ENCODE measurements at places on chromosomes 7 and 10. TPM values are rescaled to one million over a fixed set of nuclear protein-coding genes. Genes with fewer than 3 reads are reported as not detected.

Gene SLC39A12
- not detected for total RNA-seq

Gene CTAGE6
- total RNA-seq, result 0.12 TPM

Gene CLDN3
- not detected for total RNA-seq

Gene ACSM6
- not detected for total RNA-seq

Gene CHAT
- total RNA-seq, result not detected

Gene KDM7A
- 12.7 TPM for total RNA-seq

- DNase-seq, result no peak
Measured at GRCh38 chr7:132817949-132818348, 241.7 kb upstream of the PLXNA4 start.

GRCh38 chr7:80334196-80334595 is 177.7 kb downstream of the GNAT3 start:
- no peak for DNase-seq

DNA sequence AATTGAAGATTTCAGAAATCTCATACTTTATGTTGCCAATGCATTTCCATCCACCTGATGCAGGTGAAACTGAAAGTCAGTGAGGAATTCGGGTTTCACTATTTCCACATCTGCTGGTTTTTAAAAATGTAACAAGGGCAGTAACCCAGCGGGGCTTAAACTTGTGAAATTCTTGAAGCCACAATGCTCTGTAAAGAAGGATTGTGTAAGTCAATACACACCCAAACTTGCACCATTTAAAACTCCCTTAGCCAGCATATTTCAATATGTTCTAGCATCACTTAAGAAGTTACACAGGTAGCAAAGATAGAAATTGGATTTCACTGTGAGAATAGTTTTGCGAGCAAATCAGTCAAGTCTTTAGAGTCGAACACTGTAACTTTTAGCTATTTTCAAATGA is 386.1 kb downstream of the PLXDC2 start:
- DNase-seq, result no peak

DNA sequence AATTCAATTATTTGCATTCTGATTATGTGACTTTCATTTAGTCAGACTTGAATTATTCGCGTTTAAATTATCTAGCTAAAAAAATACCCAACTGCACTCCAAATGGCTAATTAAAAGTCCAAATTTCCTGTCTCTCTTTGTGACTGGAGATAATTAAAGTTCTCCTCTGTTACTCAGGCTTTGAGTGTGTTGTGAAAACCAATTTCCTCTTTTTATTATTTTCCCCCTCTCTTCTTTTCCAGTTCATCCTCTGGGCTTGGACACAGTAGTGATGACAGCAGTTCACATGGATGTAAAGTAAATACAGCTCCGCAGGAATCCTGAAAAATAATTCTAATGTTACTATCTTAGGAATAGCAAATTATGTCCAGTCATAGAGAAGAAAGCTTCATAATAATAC is 80.6 kb downstream of the SNX10 start:
- DNase-seq, result no peak

- no peak for DNase-seq
Measured at GRCh38 chr10:120970595-120971529, 119.7 kb downstream of the WDR11 start.

DNA sequence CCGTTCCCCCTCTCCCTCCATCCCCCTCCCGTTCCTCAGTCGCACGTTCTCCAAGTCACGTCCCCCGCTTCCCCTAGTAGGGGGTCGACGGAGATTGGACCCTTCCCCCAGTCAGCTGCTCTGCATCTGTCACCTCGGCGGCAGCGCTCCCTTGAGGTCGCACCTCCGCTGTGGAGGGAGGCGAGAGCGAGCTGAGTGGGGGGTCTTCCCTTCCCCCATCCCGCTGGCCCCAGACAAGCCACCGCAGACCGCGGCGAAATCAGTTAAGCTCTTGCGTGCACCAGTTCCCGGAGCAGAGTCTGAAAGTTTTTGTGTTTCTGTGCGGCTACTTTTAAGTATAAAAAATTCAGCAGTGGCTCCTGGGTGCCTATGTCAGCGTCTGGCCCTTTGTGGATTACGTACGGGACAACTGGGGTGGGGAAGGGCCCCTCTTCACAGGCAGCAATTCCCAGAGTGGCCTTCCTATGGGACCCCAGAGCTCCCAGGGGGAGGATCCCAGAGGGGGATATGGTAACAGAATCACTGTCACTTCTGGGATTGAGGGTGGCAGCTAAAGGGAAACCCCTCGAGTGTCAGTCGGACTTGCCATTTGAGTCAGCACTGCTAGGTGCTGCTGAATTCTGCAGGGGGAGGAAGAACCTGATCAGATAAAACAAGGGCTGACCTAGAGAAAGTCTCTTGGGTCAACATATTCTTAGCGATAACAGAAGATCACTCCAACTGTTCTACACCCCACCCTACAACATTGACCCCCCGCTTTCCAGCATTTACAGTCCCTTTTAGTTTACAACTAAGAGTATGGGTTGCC is 12.5 kb upstream of the DDIT4 start:
- DNase-seq, result no peak

GRCh38 chr10:33244354-33244967 is 90.0 kb downstream of the NRP1 start:
- no peak for DNase-seq

DNA sequence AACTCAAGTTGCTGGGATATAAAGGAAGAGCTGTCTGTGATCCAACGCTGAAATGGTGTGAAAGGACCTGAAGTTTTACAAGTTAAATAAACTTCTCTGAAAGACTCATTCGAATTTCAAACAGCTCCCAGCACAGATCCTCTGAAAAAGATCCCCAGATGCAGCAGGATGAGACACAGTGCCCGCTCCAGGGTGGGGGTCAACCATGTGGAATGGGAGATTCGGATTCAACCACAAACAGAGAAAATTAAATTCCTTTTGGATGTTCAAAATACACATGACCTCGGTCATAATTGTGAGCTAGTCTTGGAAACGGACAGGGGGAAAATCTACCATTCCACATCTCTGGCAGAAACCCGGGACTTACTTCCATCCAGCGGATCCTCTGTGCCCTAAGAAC is 119.6 kb downstream of the PRKAG2 start:
- no peak for DNase-seq

DNA sequence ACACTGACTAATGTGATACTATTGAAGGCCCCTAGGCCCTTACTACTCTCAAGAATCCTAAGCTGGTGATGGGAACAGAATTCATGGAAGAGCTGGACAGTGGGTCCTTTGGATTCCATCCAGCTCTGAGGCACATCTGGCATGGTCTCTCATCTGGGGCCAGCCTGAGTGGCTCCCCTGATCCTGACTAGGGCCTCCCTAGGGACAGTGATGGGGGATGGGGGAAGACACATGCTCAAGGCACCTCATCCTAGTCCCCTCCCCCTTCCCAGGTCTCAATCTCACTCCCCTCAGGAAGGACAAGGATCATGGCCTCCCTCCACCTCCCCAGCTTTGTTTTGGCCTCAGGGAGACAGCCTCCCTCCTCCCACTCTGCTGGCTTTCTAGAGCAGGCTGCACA is 1.8 kb downstream of the KCNIP2 start:
- no peak for DNase-seq

DNA sequence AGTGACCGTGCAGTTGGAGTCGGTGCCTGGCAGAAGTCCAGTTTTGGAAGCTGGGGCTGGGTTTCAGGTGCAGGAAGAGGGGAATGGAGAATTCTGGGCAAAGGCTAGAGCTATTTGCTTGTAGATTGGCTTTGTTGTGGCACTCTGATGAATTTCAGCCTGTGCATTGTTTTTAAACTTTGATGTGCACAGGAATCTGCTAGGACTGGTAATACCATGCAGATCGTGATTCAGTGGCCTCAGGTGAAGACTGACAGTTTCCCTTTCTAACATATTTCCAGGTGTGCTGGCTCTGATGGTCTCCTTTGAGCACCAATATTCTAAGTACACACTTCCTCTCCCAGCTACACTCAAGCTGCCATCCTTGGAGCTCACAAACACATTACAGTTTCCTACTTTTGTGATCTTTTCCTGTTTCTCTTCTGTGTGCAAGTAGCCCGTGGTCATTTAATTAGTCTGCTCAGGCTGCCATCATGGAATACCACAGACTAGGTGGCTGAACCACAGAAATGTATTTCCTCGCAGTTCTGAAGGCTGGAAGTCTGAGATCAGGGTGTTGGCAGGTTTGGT is 55.6 kb downstream of the NOC3L start:
- no peak for DNase-seq

GRCh38 chr10:72386916-72387586 is 32.3 kb upstream of the DNAJB12 start:
- DNase-seq, result no peak

- no peak for DNase-seq
Measured at GRCh38 chr10:14448197-14448990, 117.7 kb upstream of the FRMD4A start.

GRCh38 chr10:119030421-119031250 is 1.1 kb downstream of the NANOS1 start:
- peak; percentile 43 for DNase-seq

DNA sequence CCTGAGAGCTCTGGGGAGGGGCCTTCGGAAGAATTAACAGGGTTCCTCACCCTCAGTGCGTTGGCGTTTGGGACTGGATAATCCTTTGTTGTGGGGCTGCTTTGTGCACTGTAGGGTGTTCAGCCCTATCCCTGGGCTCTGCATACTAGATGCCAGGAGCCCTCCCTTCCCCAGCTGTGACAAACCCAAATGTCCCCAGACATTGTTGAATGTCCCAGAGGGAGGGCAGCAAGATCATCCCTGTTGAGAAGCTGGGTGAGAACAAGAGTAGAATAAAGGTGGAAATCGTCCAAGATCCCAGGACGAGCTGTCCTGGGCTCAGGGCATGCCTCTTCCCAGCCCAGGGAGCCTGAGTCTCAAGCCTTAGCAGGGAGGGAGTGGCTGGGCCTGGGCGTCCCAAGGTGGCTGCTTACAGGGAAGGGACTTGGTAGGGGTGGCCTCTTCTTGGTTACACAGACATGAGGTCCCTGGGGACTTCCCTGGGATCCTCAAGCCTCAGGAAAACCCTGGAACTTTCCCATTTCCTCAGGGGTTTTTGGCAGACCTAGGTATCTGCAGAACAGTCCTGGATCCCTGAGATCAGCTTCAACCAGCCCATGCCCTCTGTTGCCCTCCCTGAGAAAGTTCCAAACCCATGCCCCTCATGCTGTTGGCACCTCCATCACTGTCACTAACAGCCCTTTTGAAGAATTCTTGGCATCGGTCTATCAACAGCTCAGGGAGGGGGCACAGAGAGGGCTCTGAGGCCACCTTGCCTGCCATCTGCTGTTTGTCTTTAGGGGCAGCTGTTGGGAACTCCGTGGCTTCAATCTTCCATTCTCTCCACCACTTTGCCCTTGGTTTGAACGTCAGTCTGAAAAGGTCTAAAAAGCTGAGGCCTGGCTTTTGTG is 53.7 kb downstream of the GOLGA7B start:
- no peak for DNase-seq

- no peak for DNase-seq
Measured at GRCh38 chr10:9140373-9140772, 1085.9 kb downstream of the GATA3 start.

DNA sequence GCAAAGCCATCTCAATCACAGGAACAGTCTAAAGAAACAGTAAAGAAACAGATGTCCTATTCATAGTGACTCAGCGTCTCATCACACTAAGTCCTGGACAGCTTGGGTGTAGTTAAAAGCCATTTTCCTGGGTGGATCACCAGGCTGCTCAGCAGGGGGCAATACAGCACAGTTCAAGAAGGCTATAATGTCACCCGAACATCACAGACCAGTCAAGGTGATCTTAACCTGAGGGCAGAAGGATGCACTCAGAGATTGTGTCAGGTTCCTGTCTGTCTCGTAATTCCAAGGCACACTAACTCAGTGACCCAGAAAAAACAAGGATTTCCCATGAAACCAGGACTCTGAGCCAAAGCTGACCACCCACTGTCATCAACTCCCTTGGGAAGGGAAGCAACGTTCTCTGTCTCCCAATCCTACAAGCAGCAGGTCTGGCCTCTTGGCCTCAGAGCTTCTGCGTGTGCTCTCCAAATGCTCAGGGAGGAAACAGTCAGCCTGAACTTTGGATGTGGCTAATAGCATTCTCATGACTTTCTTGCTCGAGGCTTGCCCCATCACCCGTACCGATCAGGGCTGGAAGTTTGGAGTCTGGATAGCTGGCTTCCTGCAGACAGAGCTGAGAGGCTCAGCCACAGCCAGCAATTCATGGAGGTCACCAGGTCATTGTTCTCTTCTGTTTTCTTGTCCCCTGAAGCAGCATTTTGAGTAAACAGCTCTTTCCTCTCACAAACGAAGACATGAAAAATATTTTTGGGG is 90.4 kb upstream of the FAM171A1 start:
- DNase-seq, result peak; percentile 42
